ENCODE measurements at places on chromosomes 4 and X.

GRCh38 chr4:146852360-146852759 lies 93.3 kb downstream of the TTC29 start:
- DNase-seq = no peak

DNA sequence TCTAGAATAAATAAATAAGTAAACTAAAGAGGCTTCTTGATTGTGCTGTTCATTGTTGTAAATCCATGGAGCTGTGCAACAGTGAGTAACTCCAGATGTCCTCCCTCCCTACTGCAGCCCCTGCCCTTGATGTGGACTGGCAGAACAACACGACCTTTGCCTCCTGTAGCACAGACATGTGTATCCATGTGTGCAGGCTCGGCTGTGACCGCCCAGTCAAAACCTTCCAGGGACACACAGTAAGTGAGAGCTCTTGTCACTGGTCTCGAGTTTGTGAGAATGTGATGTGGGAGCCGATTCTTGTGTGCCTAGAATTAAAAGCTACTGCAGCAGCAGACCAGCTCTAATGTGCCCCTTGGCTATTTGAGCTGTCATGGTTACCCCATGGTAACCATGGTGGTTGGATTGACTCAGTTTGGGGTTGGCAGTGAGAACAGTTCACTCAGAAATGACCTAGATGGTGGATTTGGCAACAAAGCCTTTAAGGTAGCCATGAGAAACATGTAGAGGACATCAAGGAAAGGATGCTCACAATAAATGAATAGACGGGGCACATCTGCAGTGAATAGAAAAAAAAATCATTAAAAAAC lies 60.7 kb downstream of the GPR143 start:
- no peak for DNase-seq

DNA sequence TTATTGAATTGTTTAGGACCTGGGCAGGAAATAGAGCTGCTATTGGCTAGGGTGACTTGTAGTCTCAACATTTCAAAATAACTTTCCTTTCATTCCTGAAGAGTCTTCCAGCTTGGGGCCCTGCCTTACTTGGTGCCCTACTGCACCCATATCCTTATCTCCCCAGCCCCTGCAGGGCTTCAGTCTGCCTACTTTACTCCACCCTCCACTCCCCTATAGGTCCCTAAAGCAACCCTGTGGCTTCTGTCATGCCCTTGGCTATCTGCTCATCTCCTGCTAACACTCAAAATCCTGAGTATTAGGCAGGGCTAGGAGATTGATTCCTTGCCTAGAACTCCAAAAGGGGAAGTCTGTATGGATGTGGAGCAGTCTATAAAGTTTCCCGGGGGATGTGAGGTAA lies 57.6 kb upstream of the PRKG2 start:
- DNase-seq = no peak

DNA sequence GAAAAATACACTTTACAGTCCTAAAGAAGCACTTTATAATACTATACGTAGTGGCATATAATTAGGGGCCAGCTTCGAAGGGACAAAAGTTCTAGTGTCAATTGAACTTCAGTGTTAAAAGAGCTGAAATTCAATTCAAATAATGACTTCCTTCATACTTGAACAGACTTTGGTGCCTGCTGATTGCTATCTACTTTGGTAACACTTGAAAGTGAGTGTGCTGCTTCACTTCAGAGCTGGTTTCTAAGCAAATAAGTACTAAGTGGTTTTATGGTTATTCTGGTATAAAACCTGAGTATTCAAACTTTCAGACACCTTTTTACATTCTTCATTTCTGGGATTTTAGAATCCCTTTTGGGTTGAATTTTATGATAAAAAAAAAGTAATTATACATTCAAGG lies 107.0 kb downstream of the SLC4A4 start:
- no peak for DNase-seq

GRCh38 chr4:38785901-38786402 lies 3.2 kb upstream of the TLR10 start:
- DNase-seq = no peak

DNA sequence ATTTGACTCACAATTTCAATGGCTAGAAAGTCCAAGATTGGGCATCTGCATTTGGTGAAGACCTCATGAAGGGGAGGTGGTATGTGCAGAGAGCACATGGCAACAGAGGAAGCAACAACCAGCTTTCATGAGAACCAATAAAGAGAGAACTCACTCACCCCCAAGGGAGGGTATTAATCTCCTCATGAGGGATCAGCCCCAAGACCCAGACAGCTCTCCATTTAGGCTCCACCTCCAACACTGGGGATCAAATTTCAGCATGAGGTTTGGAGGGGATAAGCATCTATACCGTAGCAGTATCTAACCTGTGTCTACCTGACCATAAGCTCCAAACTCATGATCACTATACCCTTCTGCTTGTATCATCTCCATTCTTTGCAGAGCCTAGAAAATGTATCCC lies 9.3 kb upstream of the TBC1D19 start:
- no peak for DNase-seq

DNA sequence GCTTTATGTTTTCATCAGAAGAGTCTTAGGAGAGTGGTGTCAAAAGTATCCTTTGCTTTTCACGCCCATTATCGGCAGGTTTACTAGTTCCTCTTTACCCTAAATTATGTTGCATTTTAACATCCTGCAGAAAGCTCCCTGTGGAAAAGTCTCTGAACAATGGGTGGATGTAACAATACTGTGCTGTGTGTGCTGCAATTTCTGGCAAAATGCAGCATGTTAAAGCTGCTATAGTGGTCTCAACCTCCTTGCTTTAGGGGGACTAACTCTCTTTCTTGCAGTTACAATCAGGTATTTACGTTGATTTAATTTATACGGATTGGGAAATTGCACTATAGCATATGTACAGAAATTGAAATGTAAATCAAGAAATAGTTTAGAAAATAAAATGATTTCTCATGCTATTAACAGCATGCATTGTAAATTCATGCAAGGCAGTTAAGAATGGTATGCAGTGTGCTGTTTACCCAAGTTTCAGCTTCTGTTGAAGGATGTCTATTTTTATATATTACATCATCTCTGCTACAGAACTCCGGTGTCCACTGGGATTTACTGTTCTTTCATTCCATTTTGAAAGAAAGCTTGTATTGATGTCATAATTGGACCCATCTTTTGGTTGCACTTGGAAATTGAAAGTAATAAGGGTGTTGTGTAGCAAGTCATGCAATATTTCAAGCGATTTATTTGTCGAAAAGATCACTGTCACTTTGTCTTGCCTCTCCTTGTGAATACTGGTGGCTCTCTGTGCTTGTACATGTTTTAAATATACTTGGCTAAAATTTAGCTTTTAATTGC lies 145.7 kb downstream of the RAPGEF2 start:
- DNase-seq = no peak

GRCh38 chrX:153475271-153475670 lies 4.9 kb upstream of the HAUS7 start:
- no peak for DNase-seq
